ENCODE measurements at places on chromosomes 13 and 19.

- DNase-seq = no peak
Observed at GRCh38 chr19:37333457-37333856, 37.4 kb upstream of the ZNF527 start.

DNA sequence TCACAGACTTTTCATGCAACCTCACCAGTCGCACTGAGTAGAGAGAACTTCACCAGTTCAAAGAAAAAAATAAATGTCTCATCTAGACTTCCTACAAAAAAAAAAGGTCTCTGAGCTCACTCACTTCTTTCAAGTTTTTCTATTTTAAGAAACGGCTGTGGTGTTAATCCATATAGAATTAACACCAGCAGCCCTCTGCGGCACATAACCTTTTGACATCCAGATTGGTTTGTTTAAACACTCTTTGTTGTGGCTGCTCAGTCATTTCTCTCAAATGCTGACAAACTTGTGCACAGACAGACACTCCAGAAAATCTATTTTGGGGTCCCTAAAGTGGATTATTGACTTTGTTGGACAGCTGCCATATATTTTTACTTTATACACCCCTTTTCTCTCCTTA lies 874.9 kb downstream of the EFNB2 start:
- no peak for DNase-seq

GRCh38 chr19:17078036-17078919 lies 2.7 kb downstream of the MYO9B start:
- DNase-seq = no peak

GRCh38 chr13:49446473-49446872 lies 2.4 kb downstream of the SETDB2 start:
- no peak for DNase-seq

- DNase-seq = no peak
Observed at GRCh38 chr13:29165840-29166239, 345.7 kb downstream of the MTUS2 start.

DNA sequence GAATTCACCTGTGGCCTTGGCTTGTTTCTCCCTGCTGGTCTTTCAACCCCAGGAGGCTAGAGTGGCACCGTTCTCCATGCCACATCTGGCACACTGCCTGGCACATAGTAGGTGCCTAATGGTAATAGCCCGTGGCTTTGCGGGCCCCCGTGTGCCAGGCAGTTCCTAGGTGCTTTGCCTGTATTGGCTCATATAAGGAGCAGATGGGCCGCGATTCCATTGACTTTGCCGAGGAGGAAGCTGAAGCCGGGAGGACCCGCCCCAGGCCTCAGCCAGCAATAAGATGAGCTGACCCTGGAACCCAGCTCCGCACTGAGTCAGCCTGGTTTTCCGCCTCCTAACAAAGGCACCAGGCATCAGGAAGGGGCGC lies 807 bp downstream of the PGLYRP1 start:
- DNase-seq = no peak

DNA sequence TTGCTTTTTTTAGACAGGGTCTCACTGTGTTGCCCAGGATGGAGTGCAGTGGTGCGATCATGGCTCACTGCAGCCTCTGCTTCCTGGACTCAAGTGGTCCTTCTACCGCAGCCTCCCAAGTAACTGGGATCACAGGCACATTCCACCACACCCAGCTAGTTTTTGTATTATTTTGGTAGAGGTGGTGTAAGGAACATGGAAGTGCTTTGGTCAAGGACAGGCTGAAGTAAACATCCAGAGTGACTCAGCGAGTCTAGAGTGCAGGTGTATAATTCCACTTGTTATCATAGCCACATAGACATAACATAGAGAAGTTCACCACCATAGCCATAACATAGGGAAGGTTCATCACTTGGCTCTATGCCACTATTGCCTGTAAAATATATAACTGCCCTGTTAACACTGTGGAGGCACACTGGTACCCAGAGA lies 98.6 kb downstream of the RBM26 start:
- DNase-seq = no peak

DNA sequence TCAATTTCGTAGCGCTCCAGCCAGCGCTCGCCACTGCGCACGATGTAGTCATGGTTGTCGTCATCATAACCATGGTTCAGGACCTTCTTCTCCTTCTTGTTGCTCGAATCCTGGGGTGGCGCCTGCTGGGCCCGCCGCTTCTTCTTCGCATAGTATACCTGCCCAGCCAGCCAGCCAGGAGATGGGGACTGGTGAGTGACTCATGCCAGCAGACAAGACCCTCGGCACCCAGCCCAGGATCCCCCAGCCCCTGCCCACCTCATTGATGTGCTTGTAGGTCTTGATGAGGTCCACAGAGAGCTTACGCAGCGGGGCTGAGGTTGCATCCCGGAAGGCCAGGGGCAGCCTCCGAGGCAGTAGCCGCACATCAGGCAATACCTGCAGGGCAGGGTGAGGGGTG lies 3.6 kb downstream of the DYRK1B start:
- DNase-seq = no peak

DNA sequence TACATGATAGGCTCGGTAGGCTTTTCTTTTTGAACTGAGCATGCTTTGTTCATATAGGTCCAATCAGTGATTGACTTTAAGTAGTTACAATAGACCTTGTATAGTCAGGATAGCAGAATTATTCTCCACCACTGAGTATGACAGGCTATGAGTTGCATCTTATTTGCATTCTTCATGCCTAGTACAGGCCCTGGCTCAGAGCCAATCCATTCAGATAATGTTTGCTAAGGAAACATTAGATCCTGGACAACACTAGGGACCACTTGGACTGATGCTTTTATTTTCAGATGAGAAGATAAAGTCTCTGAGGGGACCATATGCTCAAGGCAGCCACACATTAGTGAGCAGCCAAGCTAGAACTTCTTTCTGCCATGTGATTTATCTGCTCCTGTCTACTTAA lies 133.9 kb downstream of the KL start:
- DNase-seq = no peak

- no peak for DNase-seq
Observed at GRCh38 chr13:51956717-51957116, 54.5 kb downstream of the ATP7B start.

DNA sequence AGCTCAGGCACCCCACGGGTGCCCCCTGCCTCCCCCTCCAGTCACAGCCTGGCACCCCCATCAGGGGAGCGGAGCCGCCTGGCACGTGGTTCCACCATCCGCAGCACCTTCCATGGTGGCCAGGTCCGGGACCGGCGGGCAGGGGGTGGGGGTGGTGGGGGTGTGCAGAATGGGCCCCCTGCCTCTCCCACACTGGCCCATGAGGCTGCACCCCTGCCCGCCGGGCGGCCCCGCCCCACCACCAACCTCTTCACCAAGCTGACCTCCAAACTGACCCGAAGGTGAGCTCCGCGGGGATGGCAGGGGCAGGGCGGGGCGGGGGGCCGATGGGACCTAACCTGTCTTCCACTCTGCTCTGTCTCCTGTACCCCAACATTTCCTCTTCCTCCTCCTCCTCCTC lies 25.0 kb downstream of the CKM start:
- no peak for DNase-seq

- no peak for DNase-seq
Observed at GRCh38 chr19:36685835-36686234, 1.6 kb upstream of the ZNF567 start.

- DNase-seq = no peak
Observed at GRCh38 chr13:39016087-39016486, 21.8 kb downstream of the PROSER1 start.

GRCh38 chr13:27367570-27367969 lies 56.8 kb upstream of the GTF3A start:
- no peak for DNase-seq

- no peak for DNase-seq
Observed at GRCh38 chr19:54484451-54484850, 11.4 kb upstream of the CDC42EP5 start.

- DNase-seq = no peak
Observed at GRCh38 chr13:79846386-79846785, 365.4 kb downstream of the NDFIP2 start.

DNA sequence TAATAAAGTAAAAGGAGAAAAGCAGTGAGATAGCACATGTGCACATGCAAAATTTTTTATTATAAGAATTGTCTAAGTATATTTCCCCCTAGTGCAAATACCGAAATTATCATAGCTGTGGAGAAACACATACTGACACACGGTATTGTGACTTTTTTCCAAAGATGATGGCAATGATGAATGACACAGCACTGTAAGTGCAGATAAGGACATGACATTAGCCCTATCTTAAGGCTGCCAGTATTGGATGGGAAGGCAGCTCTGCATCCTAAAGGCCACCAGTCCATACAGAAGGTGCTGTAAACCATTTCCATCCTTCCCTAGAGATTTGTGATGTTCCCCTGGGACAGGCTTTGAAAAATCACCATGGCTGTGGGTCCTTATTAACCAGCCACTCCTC lies 11.5 kb upstream of the MICU2 start:
- no peak for DNase-seq

DNA sequence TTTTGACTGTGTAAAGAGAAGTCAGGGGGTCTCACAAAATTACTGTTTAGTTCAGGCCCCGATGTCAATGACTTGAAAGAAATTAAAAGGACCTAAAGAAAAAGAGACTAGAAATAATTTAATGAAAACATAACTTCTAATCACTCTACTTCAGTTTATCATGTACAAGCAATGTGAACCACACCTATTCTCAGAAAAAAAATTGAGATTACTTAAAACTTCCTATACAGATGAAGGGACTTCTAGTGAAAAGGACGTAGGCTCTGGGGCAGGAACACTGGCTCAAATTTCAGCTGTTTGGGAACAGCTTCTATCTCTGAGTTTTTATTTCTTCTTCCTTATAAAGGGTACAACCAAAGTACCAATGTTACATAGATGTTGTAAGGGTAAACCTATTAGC lies 38.0 kb downstream of the TPT1 start:
- DNase-seq = no peak

DNA sequence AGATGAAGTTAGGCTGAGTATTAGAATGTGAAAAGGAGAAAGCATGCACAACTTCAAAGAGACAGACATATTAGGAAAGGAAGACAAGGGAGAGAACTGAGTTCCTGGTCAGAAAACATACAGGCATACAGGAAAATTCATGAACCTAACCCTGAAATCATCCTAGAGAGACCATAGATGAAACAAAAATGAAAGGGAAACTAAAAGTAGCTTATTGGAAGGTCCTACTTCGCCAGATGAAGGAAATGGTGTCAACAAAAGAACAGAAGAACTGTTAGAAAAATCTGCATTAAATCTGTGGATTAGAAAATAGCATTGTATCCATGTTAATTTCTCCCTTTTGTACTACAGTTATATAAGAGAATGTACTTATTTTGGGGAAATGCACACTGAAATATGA lies 169.0 kb upstream of the UFM1 start:
- DNase-seq = no peak

- DNase-seq = peak; percentile 73
Observed at GRCh38 chr19:10871711-10872545, 575 bp downstream of the CARM1 start.

GRCh38 chr19:38705197-38706019 lies 38.9 kb downstream of the CAPN12 start:
- DNase-seq = no peak

GRCh38 chr19:12778017-12778904 lies 2.9 kb upstream of the HOOK2 start:
- peak; percentile 87 for DNase-seq

DNA sequence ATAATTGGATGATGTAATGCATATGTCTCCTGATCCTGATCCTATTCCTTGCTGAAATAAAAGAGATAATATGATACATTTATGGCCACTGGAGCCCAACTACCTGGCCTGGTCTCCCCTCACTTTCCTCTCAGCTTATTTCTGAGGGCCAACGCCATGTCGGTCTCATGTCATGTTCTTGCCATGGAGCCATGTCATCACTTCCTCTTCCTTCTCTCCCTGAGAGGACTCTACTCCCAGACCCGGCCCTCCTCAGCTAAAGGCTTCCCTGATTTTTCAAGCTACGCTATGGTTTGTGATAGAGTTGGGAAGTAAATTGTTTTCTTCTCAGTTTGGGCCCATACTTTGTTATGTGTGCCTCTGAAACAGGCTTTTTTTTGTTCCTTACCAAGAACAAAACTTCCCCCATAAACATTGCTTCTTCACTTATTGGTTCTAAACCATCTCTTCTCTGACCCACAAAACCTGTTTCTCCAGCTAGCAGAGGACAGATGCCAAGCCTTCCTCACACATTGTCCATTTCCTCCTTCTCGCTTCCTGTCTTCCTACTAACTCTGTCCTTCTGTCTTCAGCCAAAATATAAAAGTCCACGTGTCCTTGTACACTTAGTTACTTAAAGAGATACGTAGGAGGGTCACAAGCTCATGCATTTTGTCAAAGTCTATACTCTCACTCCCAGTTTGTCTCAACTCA lies 319.9 kb upstream of the DACH1 start:
- DNase-seq = no peak

DNA sequence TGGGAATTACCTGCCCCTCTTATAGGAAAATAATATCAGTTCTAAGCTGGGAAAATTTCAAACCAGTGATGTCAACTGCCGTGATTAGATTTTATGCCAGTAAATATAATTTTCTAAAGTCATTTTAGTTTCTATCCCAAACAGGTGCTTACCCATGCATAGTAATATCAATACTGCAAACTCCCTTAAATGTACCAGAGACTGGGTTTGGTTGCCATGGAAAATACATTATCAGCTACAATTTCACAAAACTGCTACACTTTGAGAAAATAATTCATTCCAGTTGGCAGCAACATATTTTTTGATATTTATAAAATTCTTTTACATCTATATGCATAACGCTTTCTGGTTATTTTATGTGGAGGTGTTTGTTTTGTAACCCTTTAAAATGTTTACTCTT lies 143.5 kb downstream of the SLC7A1 start:
- no peak for DNase-seq

- no peak for DNase-seq
Observed at GRCh38 chr13:103403148-103403740, 337.0 kb upstream of the SLC10A2 start.

- no peak for DNase-seq
Observed at GRCh38 chr13:108034909-108035410, 180.4 kb downstream of the LIG4 start.

DNA sequence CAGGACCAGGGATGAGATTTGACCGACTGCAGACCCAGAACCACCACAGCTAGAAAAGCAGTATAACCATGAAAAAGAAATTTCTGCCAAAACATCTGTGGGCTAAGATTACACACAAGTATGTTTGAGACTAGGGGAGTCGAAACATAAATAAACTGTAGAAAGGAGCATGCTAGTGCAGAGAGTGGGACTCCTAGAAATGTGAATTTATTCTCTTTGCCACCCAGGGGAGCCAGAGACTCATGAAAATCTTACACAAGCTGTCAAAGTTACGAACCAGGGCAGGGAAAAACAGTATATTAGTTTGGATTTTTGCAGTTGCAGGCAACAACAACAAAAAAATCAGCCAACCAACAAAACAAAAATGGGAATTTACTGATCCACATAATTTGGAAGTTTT lies 12.3 kb upstream of the HSPH1 start:
- no peak for DNase-seq

- no peak for DNase-seq
Observed at GRCh38 chr19:55095260-55096060, 19.8 kb downstream of the EPS8L1 start.
